ENCODE measurements at places on chromosomes 1 and 21.

DNA sequence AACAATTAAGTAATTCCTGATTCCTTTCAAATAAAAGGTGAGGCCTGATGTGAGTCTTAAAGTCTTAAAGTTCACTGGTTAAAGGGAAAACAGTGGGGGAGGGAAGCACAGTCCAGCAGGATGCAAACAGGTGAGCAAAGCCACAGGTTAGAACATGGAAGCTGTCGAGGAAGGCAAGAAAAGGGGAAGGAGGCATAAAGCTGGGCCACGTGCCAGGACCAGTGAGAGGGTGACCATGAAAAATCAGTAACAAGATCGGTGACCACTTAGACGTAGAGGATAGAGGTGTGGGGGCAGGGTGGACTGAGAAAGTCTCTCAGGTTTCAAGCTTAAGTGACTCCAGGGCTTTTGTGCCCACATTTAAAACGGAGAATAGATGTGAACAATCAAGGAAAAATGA, 231.3 kb downstream of the SETD4 start:
- DNase-seq = no peak

DNA sequence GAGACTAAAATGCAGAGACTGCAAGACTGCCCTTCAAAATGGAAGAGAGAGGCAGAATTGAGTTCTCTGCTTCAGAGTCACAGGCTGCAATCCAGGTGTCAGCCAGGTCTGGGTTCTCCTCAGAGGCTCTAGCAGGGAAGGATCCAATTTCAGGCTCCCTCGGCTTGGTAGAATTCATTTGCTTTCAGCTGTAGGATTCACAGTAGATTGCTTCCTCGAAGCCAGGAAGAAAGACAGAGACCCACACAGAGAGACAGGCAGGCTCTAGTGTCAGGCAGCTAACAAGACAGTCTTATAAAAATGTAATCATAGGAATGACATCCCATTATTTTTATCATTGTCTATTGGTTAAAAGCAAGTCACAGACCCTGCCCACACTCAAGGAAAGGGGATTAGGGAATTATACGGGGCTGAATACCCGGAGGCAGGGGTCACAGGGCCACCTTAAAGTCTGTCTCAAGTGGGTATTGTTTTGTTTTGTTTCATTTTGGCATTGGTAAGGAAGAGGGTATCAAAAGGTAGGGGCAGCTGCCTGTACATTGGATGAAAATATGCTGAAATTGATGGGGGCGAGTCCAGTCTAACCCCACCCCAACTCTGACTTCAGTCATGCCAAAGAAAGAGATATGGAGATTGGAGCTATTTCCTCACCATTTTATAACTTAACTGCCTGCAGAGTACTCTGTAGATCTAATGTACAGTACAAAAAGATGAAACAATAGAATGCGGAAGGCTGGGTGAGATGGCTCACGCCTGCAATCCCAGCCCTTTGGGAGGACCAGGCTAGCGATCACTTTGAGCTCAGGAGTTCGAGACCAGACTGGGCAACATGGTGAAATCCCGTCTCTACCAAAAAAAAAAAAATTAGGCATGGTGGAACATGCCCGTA, 9.5 kb upstream of the TBCE start:
- no peak for DNase-seq

GRCh38 chr1:179090522-179090921, 8.7 kb downstream of the TOR3A start:
- no peak for DNase-seq

DNA sequence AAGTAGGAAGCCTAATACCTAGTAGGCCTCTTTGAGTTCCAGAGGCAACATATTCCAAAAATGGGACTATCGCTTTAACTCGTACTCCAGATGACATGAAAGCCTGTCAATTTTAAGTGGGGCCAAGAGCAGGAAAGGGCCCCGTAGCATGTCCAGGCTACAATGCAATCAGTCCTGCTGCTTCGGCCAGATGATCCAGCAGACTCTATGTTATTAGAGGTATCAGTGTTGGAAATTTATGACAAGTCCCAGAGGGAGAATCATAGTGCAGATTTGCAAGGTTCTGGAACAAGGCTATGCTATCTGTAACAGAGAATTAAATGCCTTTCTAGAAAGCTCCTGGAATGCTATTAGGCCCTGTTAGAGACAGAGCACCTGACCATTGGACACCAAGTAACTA, 56.7 kb upstream of the SRP9 start:
- DNase-seq = no peak

DNA sequence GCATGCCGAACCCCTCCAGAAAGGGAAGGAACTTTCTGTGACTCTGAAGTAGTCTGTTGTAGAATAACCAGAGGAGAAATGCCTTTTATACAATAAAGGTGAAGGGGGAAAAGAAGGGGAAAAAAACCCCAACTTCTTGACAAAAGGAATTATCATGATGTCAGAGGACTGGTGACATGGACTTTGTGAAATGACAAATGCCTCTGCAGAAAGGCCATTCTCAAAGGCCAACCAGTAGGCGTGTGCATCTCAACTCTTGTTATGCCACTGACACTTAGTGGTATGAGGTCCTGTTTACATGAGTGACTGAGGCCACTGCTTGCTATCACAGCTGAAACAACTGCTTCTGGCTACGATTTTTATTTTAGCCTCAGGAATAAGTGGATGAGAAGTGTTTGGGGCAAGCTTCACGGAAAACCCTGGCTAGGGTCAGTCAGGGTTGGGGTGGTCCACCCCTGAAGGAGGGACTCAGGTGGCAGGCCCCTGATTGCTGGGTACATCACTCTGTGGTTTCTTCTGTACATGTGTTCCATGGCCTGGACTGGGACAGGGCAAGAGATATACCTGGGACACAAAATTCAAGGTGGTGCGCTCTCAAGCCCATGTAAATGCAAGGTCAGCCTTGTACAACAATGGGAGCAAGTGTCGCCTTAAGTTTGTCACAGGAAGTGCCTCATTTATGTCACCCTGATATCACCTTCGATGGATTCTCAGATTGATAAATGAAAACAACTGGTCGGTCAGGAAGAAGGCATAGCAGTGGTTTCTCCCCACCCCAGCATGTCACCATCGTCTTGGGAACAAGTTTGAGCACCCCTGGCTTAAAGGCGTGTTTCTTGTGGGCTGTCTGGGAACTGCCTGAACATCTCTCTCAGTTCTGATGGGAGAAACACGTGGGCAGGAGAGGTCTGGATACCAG, 12.4 kb downstream of the RUNX1 start:
- no peak for DNase-seq

DNA sequence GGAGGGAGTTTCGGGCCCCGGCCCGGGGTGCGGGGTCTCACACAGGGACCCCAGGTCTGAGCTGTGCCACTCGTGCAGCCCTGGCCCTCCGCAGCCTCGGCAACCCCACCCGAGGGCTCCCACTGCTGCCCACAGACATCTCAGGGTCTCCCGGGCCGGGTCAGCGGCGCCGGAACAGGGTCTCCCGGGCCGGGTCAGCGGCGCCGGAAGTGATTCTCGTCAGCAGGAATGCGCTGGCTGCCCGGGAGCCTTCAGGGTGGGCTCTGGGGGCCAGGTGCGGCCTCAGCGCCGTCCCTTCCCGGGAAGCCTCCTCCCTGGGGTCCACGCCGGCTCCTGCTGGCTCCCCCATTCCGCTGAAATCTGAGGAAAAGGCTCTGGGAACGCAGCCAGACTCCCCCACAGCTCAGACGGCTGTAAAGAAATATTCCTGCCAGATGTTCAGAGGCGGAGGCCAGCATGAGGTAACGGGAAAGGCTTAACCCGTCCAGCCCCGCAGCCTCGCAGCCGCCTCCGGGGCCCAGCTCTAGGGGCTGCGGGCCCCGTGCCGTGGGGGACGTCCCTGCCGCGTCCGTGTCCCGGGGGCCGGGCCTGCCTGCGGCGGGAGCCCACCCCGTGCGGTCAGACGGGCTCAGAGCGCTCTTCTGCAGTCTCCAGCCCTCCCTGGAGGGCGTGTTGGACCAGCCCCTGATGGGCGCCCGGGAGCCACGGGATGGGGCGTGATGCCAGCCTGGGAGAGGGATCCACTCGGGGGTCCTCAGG, 8.7 kb upstream of the COL6A1 start:
- no peak for DNase-seq

GRCh38 chr1:98888869-98889268, 115.8 kb downstream of the PLPPR5 start:
- no peak for DNase-seq

DNA sequence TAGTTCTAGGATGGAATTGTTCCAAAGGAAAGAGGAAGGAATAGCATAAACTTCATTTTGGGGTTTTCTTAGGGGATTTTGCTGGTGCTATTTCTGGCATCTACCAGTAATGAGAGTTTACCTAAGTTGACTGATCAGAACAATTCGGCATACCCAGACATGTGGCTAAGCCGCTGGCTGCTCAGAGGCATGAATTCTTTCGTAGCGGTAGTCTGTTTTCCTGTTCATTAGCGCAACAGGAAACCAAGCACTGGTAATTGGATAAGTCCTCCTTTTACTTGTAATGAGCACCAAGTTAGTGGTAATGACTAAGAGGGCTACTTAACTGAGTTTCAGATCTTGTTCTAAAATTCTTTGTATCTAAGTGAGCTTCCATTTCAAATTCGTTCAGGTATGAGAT, 38.6 kb downstream of the C21orf91 start:
- no peak for DNase-seq

DNA sequence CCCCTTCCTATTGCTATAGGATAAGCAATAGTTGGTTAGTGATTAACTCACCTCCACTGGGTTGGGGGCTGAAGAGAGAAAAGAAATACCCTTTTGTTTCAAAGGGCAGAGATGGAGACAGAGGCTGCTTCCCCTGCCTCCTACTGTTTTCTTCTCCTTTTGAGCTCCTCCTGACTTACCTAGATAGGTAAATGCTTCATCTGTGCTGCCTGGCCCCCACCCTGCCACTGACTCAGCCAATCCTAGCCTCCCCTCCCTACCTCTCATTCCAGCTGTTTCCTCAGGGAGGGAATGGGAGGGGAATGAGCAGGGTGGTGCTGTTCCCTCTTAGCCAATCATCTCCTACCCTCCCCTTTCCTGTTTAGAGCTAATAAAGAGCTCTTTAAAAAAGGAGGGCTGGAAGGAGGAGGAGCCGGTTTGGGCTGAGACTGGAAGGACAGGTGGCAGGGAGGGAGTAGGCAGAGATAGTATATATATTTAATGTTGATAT, at the start of gene C1orf116:
C1orf116 (minus strand) TSS at position 229 of the 490 bp plus-strand sequence. CDS start 5,158 bp downstream, outside the sequence.
- DNase-seq = no peak

DNA sequence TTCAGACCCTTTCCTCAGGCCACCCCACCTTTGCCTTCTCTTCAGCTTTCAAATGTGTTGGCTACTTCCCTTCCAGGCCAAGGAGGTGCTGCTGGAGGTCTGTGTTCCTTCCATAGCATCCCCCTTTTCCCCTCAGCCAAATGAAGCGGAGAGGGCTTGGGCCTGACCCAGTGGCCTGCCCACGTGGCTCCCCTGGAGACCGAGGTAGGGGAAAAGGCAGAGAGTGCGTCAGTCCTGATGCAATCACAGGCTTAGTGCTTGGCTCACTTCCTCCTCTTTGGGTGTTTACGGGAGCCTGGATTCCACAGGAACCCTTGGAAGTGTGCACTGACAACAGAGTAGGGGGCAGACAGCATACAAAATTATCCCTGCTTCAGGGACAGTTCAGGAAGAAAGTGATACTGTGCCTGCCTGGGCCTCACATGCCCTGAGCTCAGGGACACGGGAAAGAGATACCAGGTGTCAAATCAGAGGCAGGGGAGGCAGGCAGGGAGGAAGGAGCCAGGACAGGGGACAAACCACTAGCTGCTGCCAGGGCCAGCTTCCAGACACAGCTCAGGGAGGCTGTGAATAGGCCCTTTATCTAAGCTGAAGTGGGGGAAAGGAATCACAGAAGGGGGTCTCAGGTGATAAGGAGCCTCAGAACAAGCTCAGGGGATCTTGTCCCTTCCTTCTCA, 16.6 kb upstream of the PTP4A2 start:
- no peak for DNase-seq

DNA sequence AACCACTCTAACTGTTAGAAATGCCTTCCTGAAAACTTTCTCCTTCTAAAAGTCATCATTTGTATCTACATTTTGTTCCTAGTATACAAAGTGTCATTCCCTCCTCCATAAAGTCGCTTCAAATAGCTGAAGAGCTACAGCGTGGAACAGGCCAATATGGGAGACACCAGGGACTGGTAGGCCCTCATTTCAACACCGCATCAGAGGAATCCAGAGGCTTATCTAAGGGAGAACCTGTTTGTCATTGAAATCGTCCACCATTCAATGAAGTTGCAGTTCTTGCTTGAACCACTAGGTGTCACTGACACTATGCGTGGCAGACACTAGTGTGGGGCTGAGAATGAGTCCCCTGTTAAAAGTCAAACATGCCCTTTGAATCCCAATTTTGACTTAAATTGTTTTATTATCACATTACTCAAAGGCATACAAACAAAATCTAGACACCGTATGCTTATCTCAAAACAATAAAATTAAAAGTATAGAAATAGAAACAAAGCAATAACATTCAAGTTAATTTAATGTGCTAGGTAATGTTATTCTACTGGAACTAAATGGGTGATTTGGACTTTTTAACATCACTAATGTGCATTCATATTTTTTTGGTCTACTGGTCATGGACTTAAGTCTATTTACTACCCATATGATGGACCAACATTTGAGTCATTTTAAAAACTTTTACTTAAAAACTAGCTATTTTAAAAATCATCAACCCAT, 182.3 kb downstream of the FCRL5 start:
- no peak for DNase-seq

- DNase-seq = no peak
Observed at GRCh38 chr1:229666585-229666984, 40.5 kb downstream of the URB2 start.

DNA sequence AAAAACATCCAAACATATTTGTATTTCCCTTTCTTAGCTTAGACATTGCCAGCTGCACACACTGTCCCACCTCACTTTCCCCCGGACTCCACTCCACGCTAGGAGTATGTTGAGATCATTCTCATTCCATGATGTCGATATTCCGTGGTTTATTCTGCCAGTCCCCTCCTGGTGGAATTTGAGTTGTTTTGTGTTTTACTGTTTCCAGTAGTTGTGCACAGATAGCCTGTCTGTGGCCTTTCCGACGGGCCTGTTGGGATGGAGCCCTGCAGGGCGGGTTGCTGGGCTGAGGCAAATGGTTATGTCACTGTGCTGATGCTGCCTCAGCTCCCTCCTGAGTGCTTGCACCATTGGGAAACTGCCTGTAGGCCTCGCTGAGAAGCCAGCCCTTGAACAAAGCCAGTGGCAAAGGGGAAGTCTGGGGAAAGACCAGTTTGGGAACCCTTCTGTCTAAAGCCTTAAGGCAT, 12.8 kb downstream of the TRAPPC10 start:
- DNase-seq = no peak

- no peak for DNase-seq
Observed at GRCh38 chr1:94708299-94708685, 111.9 kb upstream of the SLC44A3 start.

GRCh38 chr1:208211921-208212843, 32.0 kb downstream of the PLXNA2 start:
- DNase-seq = no peak

DNA sequence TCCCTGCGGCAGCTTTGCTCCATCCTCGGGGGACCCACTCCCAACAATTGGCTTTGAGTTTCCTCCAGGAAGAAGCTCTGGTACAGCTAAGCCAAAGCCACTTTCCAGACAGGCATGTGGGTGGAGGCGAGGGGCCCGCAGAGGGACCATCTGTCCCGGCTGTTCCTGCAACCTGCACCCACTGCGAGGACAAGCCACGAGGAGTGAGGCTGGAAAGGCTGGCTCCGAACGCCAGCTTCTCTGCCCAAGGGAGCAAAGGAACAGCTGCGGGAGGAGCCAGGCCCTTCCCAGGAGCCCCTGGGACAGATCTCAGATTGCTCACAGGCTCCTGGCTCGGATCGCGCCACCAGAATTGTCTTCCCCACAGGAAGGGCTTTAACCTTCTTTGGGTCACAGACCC, 28.3 kb upstream of the PEF1 start:
- no peak for DNase-seq
